ENCODE measurements at places on chromosomes 7 and 10. TPM values are rescaled to one million over a fixed set of nuclear protein-coding genes. Genes with fewer than 3 reads are reported as not detected.

- H3K4me1 ChIP-seq, result no peaks in the 10 kb centered on the region
- no peaks in the 10 kb centered on the region for H3K27me3 ChIP-seq
- H3K4me3 ChIP-seq, result no peak overlapping the region
- no peaks in the 10 kb centered on the region for H3K36me3 ChIP-seq
- DNase-seq, result no peak
Measured at GRCh38 chr10:45023426-45023825, 22.7 kb downstream of the ZNF22 start.

- H3K27ac ChIP-seq, result no peak overlapping the region
- no peaks in the 10 kb centered on the region for H3K27me3 ChIP-seq
Measured at GRCh38 chr10:1661859-1662437, 75.4 kb downstream of the ADARB2 start.

GRCh38 chr10:131977323-131978096 is 4.2 kb downstream of the BNIP3 start:
- H3K4me3 ChIP-seq, result peak overlapping the region; percentile 76
- no peak for DNase-seq
- H3K27me3 ChIP-seq, result no peaks in the 10 kb centered on the region
- no peaks in the 10 kb centered on the region for H3K4me1 ChIP-seq
- peak overlapping the region; percentile 44 for H3K27ac ChIP-seq

DNA sequence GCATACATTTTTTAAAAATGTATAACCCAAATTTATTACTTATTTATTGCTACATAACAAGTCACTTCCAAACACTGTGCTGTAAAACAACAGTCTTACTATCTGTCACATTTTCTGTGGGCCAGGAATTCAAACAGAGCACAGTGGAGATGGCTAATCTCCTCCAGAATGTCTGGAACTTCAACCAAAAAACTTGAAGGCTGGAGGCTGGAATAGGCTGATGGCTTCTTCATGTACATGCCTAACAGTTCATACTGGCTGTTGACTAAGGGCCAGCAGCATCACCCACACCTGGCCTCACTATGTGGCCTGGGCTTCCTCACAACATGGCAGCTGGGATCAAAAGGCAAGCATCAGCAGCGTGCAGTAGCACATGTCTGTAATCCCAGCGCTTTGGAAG is 92.4 kb upstream of the KMT2E start:
- H3K4me3 ChIP-seq, result no peak overlapping the region
- H3K36me3 ChIP-seq, result no peaks in the 10 kb centered on the region
- H3K27me3 ChIP-seq, result no peaks in the 10 kb centered on the region

DNA sequence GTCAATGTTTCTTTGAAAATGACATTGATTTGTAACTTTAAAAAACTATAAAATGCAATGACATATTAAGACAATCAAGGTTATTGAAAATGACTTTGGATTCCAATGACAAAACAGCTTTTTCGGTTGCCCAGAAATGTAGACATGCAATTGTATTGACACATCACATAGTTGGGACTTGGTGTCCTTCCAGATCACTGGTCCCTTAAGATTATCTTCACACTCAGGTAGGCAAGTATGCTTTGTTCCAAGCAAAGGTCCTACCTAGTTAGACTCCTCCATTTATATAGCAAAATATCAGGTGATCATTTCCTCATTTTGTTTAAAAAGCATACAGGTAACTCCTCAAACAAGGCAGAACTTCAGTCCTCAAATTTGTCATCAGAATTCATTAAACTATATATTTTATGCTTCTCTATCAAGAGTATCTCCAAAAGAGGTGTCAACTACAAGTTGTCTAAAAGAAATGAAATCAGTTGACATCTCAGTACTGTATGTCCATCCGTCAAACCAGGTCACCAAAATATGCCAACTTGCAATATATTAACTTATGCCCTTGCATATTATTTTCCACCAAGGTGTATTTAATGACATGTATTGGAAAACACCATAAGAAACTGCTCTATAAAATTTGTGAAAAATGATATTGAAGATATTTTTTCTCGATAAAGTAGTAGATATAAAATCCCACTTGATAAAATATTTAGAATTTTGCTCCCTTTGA is 64.6 kb downstream of the TSPAN12 start:
- no peaks in the 10 kb centered on the region for H3K27me3 ChIP-seq
- H3K4me1 ChIP-seq, result peaks cover 6% of the 10 kb centered on the region
- no peak overlapping the region for H3K4me3 ChIP-seq
- no peak for DNase-seq

- no peaks in the 10 kb centered on the region for H3K27me3 ChIP-seq
- H3K36me3 ChIP-seq, result peaks cover 1% of the 10 kb centered on the region
- no peak overlapping the region for H3K27ac ChIP-seq
- peak; percentile 15 for DNase-seq
Measured at GRCh38 chr7:506921-507622, 12.6 kb downstream of the PDGFA start.

DNA sequence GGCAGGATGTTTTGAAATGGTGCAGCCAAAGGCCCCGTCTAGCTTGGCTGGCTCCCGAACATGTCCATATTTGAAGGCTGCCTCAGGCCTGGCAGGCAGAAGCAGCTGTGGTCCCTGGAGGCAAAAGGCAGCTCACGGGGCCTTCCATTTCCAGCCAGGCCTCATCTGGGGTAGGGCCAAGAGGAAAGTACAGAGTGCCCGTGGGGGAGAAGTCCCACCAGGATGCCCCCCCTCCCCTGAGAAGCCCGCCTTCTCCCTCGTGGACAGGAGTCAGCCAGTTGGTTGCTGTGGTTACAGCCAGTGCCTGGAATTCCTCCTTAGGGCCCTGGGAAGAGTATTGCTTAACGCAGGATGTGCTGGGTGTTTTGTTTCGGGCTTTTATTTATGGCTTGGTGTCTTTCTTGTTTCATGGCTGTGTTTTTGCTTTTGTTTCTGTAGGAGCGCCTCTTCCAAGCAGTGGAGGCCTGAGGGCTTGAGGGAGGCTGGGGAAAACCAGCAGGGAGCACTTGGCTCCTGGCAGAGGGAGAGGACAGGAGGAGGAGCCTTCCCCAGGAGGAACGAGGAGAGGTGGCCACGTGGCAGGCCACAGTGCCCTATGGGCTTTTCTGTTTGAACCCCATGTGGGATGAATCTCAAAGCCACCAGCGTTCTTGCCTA is 45.4 kb downstream of the CHST3 start:
- no peaks in the 10 kb centered on the region for H3K27me3 ChIP-seq
- no peak overlapping the region for H3K27ac ChIP-seq
- H3K36me3 ChIP-seq, result no peaks in the 10 kb centered on the region
- H3K4me1 ChIP-seq, result no peaks in the 10 kb centered on the region

GRCh38 chr7:107105591-107106245 is 61.2 kb downstream of the PRKAR2B start:
- H3K4me3 ChIP-seq, result no peak overlapping the region

DNA sequence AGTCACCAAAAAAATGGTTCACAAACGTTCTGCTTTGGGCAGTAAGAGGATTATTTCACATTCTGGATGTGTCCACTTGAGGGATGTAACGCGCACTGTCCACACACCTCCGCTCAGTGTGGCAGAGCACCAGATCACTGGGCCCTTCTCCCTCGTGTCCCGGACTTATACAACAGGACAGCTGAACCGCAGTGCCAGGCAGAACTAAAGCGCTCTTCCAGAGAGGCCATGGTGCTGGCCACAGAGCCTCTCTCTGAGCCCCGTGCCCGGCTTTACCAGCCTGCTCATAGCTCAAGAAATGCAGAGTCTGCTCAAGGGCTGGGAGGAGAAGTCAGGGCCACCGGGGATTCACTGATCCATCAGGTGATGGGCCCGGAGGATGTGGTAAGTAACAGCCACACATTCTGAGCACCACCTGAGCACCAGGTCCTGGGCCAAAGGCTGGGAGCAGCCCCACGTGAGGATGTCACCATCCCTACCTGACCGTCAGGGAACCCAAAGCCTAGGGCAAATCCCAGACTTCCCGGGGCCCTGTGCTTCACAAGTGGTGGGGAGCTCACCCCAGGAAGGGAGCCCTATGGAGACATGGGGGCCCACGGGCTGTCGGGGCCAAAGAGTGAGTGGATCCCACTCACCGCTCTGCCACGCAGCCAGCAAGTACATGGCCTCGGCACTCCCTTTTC is 74.9 kb downstream of the FAM53B start:
- H3K27ac ChIP-seq, result no peak overlapping the region
- no peaks in the 10 kb centered on the region for H3K36me3 ChIP-seq
- no peaks in the 10 kb centered on the region for H3K27me3 ChIP-seq
- H3K4me1 ChIP-seq, result no peaks in the 10 kb centered on the region
- H3K4me3 ChIP-seq, result no peak overlapping the region

GRCh38 chr7:155021699-155022145 is 18.8 kb upstream of the PAXIP1 start:
- no peak overlapping the region for H3K27ac ChIP-seq
- H3K4me1 ChIP-seq, result no peaks in the 10 kb centered on the region
- H3K36me3 ChIP-seq, result no peaks in the 10 kb centered on the region
- no peak overlapping the region for H3K4me3 ChIP-seq
- H3K27me3 ChIP-seq, result no peaks in the 10 kb centered on the region

- DNase-seq, result no peak
- H3K36me3 ChIP-seq, result no peaks in the 10 kb centered on the region
- no peaks in the 10 kb centered on the region for H3K27me3 ChIP-seq
- H3K4me3 ChIP-seq, result no peak overlapping the region
- H3K27ac ChIP-seq, result no peak overlapping the region
- H3K4me1 ChIP-seq, result no peaks in the 10 kb centered on the region
Measured at GRCh38 chr7:106570948-106571418, 90.0 kb downstream of the CCDC71L start.

DNA sequence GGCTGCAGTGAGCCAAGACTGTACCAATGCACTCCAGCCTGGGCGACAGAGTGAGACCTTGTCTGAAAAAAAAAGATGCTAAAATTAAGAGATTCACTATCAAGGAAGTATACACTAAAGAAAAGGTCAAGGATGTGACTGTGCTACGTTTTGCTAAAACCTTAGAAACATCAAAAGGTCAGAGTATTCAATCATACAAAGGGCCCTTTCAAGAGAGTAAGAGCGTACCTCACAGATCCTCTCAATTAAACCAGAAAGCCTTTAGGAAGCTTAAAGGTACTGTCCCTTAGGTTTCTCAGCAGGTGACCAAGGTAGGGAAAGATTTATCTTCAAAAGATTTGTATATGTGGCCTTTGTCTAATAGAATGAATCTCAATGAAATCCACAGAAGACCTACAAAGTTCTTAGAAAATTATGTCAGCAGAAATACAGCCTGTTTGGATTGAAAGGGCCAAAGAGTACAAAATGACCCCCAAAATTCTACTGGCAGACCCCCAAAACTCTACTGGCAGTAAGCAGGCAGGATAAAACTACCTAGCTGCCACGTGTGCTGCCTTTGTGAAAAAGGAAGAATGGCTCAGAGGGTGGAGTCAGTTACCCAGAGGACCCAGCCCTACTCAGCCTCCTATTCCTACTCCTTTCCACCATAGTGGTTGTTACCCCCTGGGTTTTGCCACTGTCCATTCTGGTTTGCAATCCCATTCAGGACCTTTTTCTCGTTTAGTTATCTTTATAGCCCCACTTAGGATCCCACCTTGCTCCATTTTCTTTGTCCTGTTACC is 36.7 kb downstream of the ARHGAP19 start:
- H3K4me3 ChIP-seq, result no peak overlapping the region
- DNase-seq, result no peak
- H3K4me1 ChIP-seq, result no peaks in the 10 kb centered on the region
- H3K27ac ChIP-seq, result no peak overlapping the region
- H3K36me3 ChIP-seq, result no peaks in the 10 kb centered on the region

- H3K27ac ChIP-seq, result no peak overlapping the region
- DNase-seq, result no peak
- no peaks in the 10 kb centered on the region for H3K27me3 ChIP-seq
- no peaks in the 10 kb centered on the region for H3K36me3 ChIP-seq
- H3K4me3 ChIP-seq, result no peak overlapping the region
- H3K4me1 ChIP-seq, result no peaks in the 10 kb centered on the region
Measured at GRCh38 chr7:117347962-117348672, 25.3 kb upstream of the WNT2 start.

DNA sequence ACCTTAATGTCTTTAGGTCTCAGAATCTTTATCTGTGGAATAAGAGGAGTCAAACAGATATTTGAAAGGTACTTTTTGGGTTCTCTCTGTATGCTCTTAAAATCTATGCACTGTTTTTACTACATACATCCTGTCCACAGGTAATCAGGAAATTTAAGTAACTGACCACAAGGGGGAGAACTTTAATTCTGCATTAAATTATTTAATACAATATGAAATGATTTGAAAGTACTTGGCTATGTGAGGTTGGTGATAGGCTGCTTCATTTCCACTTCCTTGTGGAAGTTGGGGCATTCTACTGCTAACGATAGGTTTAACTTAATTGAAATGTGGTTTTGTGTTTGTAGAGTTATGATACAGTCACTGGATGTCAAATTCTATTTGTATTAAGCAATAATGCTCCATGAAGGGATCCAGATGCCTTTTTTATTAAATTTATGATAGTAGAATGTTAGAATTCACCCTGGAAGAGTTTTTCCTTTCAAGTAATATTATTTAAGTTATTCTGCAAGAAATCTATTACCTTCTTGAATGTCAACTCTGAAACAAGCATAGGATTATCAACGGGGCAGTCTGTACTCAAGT is 6.0 kb downstream of the TEX47 start:
- H3K36me3 ChIP-seq, result no peaks in the 10 kb centered on the region
- H3K27me3 ChIP-seq, result no peaks in the 10 kb centered on the region
- H3K27ac ChIP-seq, result no peak overlapping the region
- no peaks in the 10 kb centered on the region for H3K4me1 ChIP-seq

GRCh38 chr10:72499701-72500100 is 126.2 kb downstream of the MICU1 start:
- DNase-seq, result no peak
- H3K27ac ChIP-seq, result no peak overlapping the region
- H3K4me1 ChIP-seq, result no peaks in the 10 kb centered on the region
- H3K4me3 ChIP-seq, result no peak overlapping the region

GRCh38 chr7:118183428-118183785 is 557 bp upstream of the LSM8 start:
- no peaks in the 10 kb centered on the region for H3K36me3 ChIP-seq
- peak overlapping the region; percentile 90 for H3K27ac ChIP-seq
- peak overlapping the region; percentile 65 for H3K4me3 ChIP-seq
- no peaks in the 10 kb centered on the region for H3K27me3 ChIP-seq
- no peak for DNase-seq

- DNase-seq, result no peak
- no peak overlapping the region for H3K4me3 ChIP-seq
- no peaks in the 10 kb centered on the region for H3K36me3 ChIP-seq
- H3K4me1 ChIP-seq, result no peaks in the 10 kb centered on the region
- no peak overlapping the region for H3K27ac ChIP-seq
Measured at GRCh38 chr10:78764436-78764835, 304.3 kb upstream of the ZMIZ1 start.

- no peaks in the 10 kb centered on the region for H3K27me3 ChIP-seq
- H3K27ac ChIP-seq, result no peak overlapping the region
- no peaks in the 10 kb centered on the region for H3K4me1 ChIP-seq
- H3K4me3 ChIP-seq, result no peak overlapping the region
- no peak for DNase-seq
- H3K36me3 ChIP-seq, result no peaks in the 10 kb centered on the region
Measured at GRCh38 chr10:49225218-49225876, 37.2 kb upstream of the TMEM273 start.

- H3K36me3 ChIP-seq, result no peaks in the 10 kb centered on the region
- no peak overlapping the region for H3K27ac ChIP-seq
- H3K4me3 ChIP-seq, result no peak overlapping the region
- H3K27me3 ChIP-seq, result no peaks in the 10 kb centered on the region
Measured at GRCh38 chr7:28351450-28351849, 60.9 kb upstream of the CREB5 start.

EPHA1 gene
- total RNA-seq, result 5.3 TPM

TRPV6 gene
- total RNA-seq, result 50.9 TPM

LRIT1 gene
- not detected for total RNA-seq

CDNF gene
- total RNA-seq, result 5.6 TPM

HOXA10 gene
- 0.16 TPM for total RNA-seq

VSTM2A gene
- total RNA-seq, result 0.16 TPM

DGKI gene
- total RNA-seq, result 0.81 TPM

AKR1C8 gene
- not detected for total RNA-seq

NOBOX gene
- total RNA-seq, result not detected

Data from pancreas (tissue), 10 donors.